ENCODE measurements at places on chromosomes 11 and 22. TPM values are rescaled to one million over a fixed set of nuclear protein-coding genes. Genes with fewer than 3 reads are reported as not detected.

The MMP13 gene
- total RNA-seq = not detected

DNA sequence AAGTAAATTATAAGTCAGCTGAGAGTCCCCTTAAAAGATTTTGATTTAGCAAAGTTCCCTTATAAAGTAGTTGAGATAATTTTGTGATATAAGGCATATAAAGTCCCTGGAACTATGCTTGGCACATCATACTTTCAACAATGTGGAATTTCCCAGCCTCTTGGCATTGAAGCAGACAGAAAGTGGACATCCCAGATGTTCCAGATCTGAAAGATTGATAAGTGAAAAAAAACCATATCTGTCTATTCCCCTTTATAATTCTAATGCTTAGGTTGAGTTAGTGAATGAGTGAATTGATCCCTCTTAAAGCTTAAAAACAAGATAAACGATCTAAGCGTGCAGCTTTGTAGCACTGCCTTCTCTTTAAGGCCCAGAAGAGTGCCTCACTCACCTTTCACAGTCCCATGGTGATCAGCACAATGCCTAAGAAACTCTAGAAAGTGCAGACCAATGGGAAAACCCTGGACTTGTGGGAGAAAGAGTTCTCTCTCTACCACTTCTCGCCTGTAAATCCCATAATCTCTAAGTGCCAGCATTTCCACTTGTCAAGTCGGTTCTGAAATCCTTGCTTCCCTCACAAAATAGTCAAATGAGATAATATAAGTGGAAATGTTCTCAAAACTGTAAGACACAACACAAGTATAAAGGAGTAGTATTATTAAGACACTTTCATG is 17.8 kb downstream of the FIBIN start:
- no peak for ATAC-seq

The RIC3 gene
- 11.5 TPM for total RNA-seq

The ENTHD1 gene
- total RNA-seq = 0.58 TPM

DNA sequence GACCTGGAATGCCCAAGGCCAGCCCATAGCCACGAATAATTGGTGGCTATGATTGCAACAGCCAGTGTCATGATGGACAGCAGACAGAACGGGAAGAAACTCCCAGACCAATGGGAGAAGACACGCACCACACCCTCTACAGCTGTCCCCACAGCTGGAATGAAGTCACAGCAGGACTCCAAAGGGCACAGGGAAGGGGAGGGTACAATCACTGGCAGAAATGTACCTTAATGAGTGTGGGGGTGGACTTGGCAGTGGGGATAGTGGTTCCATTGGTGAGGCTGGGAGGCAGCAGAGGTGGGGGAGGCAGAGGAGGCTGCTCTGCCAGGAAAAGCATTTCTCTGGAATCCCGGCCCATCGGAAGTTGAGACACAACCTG is 52.9 kb downstream of the SGSM3 start:
- no peak for ATAC-seq

DNA sequence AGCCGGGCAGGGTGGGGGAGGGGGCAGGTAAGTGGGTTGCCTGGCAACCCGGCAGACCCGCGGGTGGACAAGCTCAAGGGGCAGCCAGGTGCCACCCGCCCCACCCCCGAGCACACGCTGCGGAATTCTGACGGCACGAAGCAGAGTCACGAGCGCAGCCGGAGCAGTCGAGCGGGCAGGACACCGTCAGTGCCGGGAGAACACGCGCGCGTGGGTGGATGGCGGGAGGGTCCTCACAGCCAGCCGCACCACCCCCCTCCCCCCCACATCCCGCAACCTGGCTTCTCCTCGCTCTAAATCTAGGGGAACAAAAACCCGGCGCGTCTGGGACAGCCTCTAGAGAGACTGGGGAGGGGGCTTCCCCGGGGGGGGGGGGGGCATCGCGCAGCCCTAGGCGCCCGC is 133.1 kb upstream of the HSD17B12 start:
- ATAC-seq = no peak

DNA sequence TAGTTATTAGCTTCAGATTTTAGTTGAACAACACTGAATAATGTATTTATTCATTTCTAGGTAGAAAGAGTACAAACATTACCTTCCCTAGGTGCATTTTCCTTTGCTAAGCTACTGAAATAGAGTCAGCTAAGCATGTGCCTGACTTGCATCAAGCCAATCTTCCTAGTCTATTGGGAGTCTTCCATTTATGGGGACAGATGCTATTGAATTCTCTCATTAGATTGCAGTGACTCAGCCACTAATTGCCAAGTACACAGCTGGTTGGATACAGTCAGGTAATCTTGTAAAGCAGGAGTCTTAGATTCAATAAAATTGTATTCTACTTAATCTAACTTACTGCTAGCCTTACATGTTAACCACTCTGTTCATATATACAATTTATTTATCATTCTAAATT is 55.2 kb upstream of the RPS13 start:
- ATAC-seq = no peak

DNA sequence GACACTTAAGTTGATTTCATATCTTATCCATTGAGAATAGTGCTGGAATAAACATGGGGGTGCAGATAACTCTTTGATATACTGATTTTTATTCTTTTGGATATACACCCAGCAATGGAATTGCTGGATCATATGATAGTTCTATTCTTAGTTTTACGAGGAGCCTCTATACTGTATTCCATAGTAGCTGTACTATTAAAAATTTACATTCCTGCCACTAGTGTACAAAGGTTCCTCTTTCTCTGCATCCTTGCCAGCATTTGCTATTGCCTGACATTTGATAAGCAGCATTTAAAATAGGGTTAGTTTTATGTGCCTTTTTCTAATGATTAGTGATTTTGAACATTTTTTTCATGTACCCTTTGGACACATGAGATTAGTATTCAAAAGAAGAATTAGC is 554.2 kb downstream of the JRKL start:
- no peak for ATAC-seq

The TYMP gene
- total RNA-seq = 74.0 TPM

DNA sequence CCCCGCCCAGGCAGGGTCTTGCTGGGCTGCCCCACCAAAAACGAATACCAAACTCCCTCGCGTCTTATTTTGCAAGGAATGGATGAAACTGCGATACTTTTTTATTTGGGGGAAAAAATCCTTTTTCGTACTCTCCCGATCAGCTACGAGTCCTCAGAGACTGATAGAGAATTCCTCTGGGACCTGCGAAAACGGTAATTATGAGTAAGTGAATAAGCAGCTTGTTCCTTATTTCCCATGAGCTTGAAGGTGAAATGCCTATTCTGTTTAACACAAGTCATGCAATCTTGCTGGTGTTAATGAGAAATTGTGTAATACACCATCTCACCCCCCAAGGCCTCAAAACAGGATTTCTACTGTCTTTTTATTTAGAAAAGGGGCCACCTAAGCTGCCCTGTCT is 5.5 kb downstream of the GRK3 start:
- ATAC-seq = no peak

DNA sequence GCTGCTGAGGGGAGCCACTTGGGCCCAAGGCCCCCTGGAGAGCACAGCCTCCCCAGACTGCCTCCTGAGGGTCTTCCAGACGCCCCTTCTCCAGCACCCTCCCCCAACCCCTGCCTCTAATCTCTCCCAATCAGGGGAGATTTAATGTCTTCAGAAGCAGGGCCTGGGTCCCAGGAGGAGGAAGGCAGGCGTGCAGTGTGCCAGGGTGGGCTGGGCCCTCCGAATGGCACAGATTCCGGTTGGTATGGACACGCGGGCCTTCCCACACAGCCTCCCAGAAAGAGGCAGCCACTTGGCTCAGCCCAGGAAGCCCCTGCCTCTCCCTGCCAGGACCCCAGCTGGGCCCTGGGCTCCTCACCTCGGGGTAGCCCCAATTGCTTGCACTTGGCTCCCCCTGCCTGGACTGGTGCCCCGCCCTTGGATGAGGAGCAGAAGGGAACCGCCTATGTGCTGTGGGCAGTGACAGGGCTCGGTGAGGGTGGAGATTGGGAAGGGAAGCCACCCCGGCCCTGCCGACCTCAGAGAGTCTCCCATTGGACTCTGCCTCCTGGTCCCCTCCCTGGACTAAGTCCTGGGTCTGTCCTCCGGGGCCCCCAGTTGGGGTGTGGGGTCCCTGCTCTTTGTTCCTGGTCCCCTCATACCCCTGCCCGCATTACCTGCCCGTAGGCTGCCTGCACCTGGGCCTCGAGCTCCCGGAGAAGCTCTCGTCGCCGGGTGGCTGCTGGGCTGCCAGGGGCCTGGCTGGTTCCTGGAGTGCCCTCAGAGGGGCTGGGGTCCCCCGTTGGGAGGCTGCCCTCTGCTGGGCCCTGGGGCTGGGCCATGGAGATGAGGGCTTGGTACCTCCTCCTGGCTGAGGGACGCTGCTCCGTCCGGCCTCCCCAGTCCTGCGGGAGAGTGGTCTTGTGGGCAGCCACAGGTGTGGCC is 572 bp upstream of the CABP2 start:
- no peak for ATAC-seq

The OR5J2 gene
- total RNA-seq = not detected

DNA sequence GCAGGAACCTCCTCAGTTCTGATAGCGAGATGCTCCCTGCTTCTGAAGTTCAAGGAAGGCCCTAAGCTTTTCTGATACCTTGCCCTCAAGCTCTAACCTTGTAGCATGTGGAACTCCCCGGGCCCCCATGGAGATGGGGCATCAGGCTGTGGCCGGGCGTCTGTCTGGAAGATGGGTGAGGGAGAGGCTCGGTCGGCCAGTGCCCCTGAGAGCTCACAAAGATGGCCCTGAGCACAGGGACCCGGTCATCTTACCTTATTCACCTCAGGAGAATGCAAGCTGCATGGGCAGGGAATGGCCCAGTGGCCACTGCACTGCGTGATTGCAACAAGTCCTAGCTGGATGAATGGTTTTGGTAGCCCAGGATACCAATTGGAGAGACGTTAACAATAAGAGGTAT is 830.3 kb downstream of the TBC1D22A start:
- ATAC-seq = no peak

DNA sequence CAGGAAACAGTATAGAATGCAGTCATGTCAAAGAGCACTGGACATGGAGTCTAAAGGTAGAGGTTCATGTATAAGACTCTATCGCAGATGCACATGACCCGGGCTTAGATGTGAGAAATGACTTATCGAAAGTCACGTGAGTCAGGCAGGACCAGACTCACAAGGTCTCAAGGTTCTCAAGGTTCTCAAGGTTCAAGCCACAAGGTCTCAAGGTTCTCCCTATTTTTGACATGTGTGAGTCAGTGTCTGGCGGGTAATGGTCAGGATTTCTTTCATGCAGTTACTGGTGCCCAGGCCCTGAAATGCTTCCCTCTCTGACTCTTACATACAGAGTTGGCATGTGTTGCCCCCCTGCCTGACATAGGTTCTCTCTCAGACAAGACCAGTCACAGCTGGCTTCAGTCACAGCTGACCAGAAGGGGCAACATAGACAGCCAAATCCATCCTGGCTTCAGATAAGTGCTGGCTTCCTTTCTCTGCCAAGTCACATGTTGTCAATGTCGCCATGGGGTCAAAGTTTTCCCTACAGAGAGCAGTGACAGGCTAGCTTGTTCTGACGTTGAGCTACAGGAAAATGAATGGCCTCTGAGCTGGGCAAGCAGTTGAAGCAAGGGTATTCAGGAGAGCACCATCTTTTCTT is 10.1 kb downstream of the CSRP3 start:
- no peak for ATAC-seq

The RCOR2 gene
- total RNA-seq = not detected

DNA sequence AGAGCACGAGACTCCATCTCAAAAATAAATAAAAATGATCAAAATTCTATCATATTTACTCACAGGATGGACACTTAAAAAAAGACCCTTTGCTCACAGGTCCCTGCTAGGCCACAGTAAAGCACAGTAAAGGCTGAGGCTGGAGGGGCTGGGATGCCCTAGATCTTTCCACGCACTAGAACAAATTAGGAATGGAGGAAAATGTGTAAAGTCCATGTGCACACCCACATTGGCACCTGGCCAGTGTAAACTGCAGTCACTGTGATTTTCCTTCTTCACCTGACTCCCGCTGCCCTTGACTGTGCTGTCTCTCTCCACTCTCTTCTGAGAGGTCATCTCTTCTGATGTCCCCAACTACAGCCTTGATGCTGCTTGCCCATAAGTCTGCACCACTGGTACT is 195.5 kb downstream of the EFCAB6 start:
- no peak for ATAC-seq

Data from activated T-helper 17 cell treated with anti-CD3 and anti-CD28 coated beads, Interleukin-2, amount 50 U/mL, for 72 hours (primary cell).